Gastroesophageal sphincter (tissue), 4 donors: ENCODE measurements at places on chromosomes 4 and X.

DNA sequence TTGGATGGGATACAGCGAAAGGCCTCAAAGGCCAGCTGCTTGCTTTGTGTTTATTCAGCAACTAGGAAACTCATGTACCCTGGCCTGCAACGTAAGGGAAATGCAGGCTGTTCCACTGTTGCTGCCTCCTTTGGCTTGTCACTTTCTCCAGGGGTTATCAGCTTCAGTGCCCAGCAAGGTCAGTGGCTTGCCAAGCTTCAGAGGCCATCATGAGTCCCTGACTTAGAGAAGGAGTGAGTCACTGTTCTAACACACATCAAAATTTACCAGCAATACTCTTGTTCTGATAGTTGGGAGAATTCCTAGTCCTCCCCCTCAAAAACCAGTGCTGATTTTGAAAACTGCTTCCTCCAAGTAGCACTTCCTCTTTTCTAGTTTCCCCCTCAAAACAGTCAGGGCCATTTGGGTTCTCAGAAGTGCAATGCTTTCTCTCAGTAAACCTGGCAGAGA lies 250.8 kb downstream of the ARHGAP24 start:
- peak; percentile 57 for ATAC-seq
- no peaks in the 10 kb centered on the region for H3K4me1 ChIP-seq
- no peak overlapping the region for H3K4me3 ChIP-seq
- H3K27ac ChIP-seq = peak overlapping the region; percentile 25
- H3K36me3 ChIP-seq = no peaks in the 10 kb centered on the region

DNA sequence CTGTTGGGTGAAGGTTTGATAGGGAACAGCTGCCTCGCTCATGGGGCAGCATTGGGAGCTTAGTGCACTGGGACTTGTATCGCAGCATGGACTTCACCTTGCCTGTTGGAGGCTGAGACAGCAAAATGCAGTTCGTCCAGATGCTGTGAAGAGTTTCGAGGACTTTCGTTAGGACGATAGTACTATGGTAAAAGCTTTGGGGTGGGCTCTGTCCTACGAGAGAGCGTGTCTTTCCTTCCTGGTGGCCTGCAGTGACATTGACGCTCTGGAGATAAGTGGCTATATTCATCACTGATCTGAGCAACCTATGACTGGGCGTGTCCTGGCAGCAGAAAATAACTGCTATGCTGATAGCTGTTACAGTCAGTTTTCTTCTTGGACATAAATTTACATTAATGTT lies 44.8 kb downstream of the ARHGAP10 start:
- H3K4me3 ChIP-seq = no peak overlapping the region
- no peak overlapping the region for H3K27ac ChIP-seq

GRCh38 chrX:107384397-107385105 lies 64.9 kb upstream of the FRMPD3 start:
- no peaks in the 10 kb centered on the region for H3K4me1 ChIP-seq
- H3K27ac ChIP-seq = no peak overlapping the region
- H3K36me3 ChIP-seq = no peaks in the 10 kb centered on the region
- ATAC-seq = no peak
- no peaks in the 10 kb centered on the region for H3K27me3 ChIP-seq

DNA sequence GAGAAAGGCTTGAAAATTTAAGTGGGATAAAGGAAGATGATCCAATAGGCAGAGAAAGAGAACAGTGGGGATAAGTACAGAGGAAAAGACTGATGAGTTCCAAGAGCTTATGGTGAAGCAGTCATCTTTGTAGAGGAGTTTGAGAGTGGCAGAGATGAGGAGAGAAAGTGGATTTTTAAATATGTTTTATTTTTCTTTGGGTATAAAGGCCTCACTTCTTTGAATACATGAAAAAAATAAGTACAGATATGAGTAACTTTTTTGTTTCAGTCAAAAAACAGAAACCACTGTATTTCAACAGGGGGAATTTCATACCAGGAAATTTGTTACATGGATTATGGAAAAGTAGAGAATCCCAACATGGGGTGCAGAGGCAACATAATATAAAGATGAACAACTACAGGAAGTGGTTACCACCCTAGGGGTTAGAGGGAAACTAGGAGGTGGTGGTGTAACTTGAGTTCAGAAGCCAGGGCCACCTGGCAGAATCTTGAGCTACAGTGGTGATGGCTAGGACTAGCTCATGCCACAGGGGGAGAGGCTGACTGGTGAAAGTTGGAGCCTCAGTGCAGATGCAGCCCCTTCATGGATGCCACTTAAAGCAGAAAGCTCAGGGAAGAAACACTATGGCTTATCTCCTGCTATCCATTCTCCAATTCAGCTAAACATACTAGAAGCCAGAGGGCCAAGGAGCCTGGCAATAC lies 3.4 kb upstream of the CYBB start:
- no peak for ATAC-seq
- no peaks in the 10 kb centered on the region for H3K27me3 ChIP-seq
- no peaks in the 10 kb centered on the region for H3K36me3 ChIP-seq
- H3K4me3 ChIP-seq = no peak overlapping the region

- ATAC-seq = no peak
- no peaks in the 10 kb centered on the region for H3K36me3 ChIP-seq
- H3K27ac ChIP-seq = no peak overlapping the region
- H3K4me3 ChIP-seq = no peak overlapping the region
Measured at GRCh38 chr4:36267486-36268268, 13.7 kb upstream of the DTHD1 start.

- no peak overlapping the region for H3K27ac ChIP-seq
- H3K36me3 ChIP-seq = no peaks in the 10 kb centered on the region
- peaks cover 2% of the 10 kb centered on the region for H3K4me1 ChIP-seq
Measured at GRCh38 chr4:39363773-39364393, 2.3 kb downstream of the RFC1 start.

GRCh38 chr4:86816501-86817273 lies 32.5 kb downstream of the SLC10A6 start:
- H3K4me3 ChIP-seq = no peak overlapping the region
- H3K27ac ChIP-seq = peak overlapping the region; percentile 59

- no peaks in the 10 kb centered on the region for H3K36me3 ChIP-seq
- H3K4me3 ChIP-seq = no peak overlapping the region
- H3K4me1 ChIP-seq = peaks cover 24% of the 10 kb centered on the region
- ATAC-seq = no peak
Measured at GRCh38 chr4:38101563-38101962, 141.4 kb downstream of the PTTG2 start.

GRCh38 chr4:150259861-150260567 lies 181.8 kb downstream of the DCLK2 start:
- H3K27me3 ChIP-seq = no peaks in the 10 kb centered on the region
- no peaks in the 10 kb centered on the region for H3K36me3 ChIP-seq
- H3K27ac ChIP-seq = no peak overlapping the region
- ATAC-seq = peak; percentile 37
- no peaks in the 10 kb centered on the region for H3K4me1 ChIP-seq
- H3K4me3 ChIP-seq = no peak overlapping the region

DNA sequence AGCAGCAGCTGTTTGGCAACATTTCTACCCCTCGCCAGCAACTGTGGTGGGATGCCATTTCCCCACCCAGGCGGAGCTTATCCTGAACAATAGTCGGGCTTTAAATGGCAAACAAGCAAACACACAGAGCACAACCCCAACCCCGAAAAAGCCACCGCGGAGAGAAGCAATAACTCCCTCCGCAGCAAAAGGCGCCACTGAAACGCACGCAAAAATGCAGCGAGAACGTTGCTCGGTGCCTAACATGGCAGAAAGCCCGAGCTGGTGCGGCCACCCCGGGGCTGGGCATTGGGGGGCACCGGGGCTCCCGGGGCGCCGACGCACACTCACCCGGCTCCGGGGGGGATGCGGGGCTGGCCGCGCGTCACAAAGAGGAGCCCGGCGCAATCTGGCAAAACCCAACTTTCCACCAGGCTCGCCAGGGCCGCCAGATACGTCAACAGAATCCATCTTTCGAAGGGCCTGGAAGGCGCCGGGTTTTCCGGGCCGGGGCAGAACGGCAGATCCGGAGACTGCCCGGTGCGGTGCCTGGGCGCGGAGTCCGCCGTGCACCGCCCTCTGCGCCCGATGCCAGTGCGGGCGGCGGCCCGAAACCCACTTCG lies 818 bp downstream of the RAI2 start:
- H3K27ac ChIP-seq = peak overlapping the region; percentile 75
- no peaks in the 10 kb centered on the region for H3K27me3 ChIP-seq
- peak overlapping the region; percentile 71 for H3K4me3 ChIP-seq
- no peaks in the 10 kb centered on the region for H3K36me3 ChIP-seq

GRCh38 chr4:7878323-7878722 lies 61.3 kb downstream of the AFAP1 start:
- no peaks in the 10 kb centered on the region for H3K36me3 ChIP-seq
- peak overlapping the region; percentile 77 for H3K27ac ChIP-seq
- no peak for ATAC-seq
- no peak overlapping the region for H3K4me3 ChIP-seq

DNA sequence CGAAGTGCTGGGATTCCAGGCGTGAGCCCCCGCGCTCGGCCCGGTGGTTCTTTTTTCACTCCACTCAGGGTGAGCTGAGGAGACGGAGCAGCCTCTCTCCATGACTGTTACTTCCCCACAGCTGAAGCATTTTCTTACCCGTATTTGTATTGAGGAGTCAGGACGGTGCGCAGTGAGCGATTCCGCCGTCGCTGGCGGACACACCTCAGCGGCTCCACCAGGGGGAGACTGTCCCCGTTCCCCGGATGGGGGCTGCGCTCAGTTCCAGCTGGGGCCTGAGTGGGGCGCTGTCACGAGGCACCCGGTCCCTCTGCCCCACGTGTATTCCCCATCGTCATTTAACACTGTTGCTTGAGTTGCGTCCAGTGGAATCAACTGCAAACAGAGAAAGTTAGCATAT lies 844.0 kb upstream of the FRG1 start:
- H3K27ac ChIP-seq = no peak overlapping the region
- no peaks in the 10 kb centered on the region for H3K36me3 ChIP-seq
- no peaks in the 10 kb centered on the region for H3K27me3 ChIP-seq

DNA sequence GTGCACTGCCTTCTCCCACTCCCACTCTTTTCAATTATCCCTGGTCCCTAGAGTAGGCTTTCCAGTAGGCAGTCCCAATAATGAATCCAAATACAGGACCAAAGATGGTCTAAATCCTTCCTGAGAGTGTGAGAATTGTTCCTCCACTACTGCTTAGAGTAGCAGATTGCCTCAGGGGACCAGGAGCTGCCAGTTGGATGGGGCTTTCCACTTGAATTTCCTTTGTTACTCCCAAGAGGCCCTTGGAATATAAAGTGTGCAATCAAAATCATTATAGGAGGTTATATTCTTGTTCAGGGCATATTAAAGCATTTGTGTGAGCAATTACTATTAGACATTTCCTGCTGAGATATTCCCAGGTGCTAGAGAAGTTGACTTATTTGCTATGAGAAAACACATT lies 156.6 kb upstream of the TLL1 start:
- H3K36me3 ChIP-seq = no peaks in the 10 kb centered on the region
- H3K27ac ChIP-seq = no peak overlapping the region
- no peaks in the 10 kb centered on the region for H3K4me1 ChIP-seq
- H3K4me3 ChIP-seq = no peak overlapping the region
- no peak for ATAC-seq
- no peaks in the 10 kb centered on the region for H3K27me3 ChIP-seq

GRCh38 chr4:168724686-168725411 lies 228.0 kb downstream of the PALLD start:
- H3K4me1 ChIP-seq = peaks cover 17% of the 10 kb centered on the region
- H3K27me3 ChIP-seq = no peaks in the 10 kb centered on the region
- H3K36me3 ChIP-seq = no peaks in the 10 kb centered on the region
- no peak overlapping the region for H3K27ac ChIP-seq
- no peak for ATAC-seq
- no peak overlapping the region for H3K4me3 ChIP-seq

DNA sequence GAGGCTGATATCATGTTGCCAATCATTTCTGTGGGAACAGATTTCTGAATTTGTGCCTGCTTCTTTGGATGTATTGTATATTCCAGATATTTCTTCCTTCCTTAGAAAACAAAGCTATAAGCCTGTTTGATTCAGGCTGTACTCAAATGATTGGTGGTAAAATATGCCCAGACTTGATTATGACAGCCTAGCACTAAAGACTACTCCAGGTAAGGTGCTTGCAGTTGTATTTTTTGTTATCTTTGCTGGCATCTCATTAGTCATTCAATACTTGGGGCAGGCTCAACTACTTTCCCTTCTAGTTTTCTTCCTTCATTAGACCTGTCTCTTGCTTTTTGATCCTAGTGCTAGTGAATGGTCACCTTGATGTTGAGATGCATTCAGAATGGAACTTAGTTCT lies 90.6 kb downstream of the ZNF518B start:
- no peaks in the 10 kb centered on the region for H3K36me3 ChIP-seq
- no peaks in the 10 kb centered on the region for H3K4me1 ChIP-seq
- no peaks in the 10 kb centered on the region for H3K27me3 ChIP-seq
- no peak overlapping the region for H3K4me3 ChIP-seq

DNA sequence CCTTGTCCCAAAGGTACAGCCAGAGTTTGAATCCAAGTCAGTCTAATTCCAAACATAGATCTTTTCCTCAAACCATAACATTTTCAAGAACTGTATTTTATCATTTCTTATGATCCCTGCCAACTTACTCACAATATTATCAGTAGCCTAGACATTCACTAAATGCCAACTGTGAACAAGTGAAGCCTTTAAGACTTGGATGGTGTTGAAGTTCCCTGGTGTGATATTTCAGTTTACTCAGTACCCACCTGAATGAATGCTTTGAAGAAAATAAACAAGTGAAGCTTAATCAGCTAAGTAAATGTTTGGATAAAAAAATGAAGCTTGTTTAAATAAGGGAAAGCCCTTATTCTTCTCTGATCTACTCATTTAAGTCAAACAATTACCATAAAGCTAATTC lies 1028.3 kb downstream of the DMD start:
- H3K27ac ChIP-seq = no peak overlapping the region
- no peaks in the 10 kb centered on the region for H3K36me3 ChIP-seq
- peaks cover 6% of the 10 kb centered on the region for H3K4me1 ChIP-seq
- no peaks in the 10 kb centered on the region for H3K27me3 ChIP-seq

GRCh38 chr4:147741190-147741788 lies 9.4 kb downstream of the ARHGAP10 start:
- H3K4me3 ChIP-seq = no peak overlapping the region
- peaks cover 3% of the 10 kb centered on the region for H3K4me1 ChIP-seq
- H3K27ac ChIP-seq = no peak overlapping the region
- no peaks in the 10 kb centered on the region for H3K36me3 ChIP-seq
- no peaks in the 10 kb centered on the region for H3K27me3 ChIP-seq

- no peak for ATAC-seq
- peak overlapping the region; percentile 63 for H3K27ac ChIP-seq
- peaks cover 74% of the 10 kb centered on the region for H3K4me1 ChIP-seq
- H3K36me3 ChIP-seq = no peaks in the 10 kb centered on the region
- no peak overlapping the region for H3K4me3 ChIP-seq
Measured at GRCh38 chr4:15413623-15414019, 14.2 kb upstream of the C1QTNF7 start.

- H3K4me1 ChIP-seq = peaks cover 3% of the 10 kb centered on the region
- H3K4me3 ChIP-seq = no peak overlapping the region
- H3K36me3 ChIP-seq = peaks cover 40% of the 10 kb centered on the region
- H3K27ac ChIP-seq = no peak overlapping the region
- peak; percentile 58 for ATAC-seq
Measured at GRCh38 chr4:186587416-186588018, 32.1 kb upstream of the MTNR1A start.
